ENCODE measurements at places on chromosomes 3 and 15. TPM values are rescaled to one million over a fixed set of nuclear protein-coding genes. Genes with fewer than 3 reads are reported as not detected.

Gene KLF15
- total RNA-seq: 34.0 TPM

Gene FGF12
- total RNA-seq: 356 TPM

Gene EXD1
- total RNA-seq: not detected

- DNase-seq: no peak
Measured at GRCh38 chr3:4730719-4731118, 237.6 kb downstream of the ITPR1 start.

- no peak for DNase-seq
Measured at GRCh38 chr3:179449636-179450035, 1.6 kb downstream of the GNB4 start.

DNA sequence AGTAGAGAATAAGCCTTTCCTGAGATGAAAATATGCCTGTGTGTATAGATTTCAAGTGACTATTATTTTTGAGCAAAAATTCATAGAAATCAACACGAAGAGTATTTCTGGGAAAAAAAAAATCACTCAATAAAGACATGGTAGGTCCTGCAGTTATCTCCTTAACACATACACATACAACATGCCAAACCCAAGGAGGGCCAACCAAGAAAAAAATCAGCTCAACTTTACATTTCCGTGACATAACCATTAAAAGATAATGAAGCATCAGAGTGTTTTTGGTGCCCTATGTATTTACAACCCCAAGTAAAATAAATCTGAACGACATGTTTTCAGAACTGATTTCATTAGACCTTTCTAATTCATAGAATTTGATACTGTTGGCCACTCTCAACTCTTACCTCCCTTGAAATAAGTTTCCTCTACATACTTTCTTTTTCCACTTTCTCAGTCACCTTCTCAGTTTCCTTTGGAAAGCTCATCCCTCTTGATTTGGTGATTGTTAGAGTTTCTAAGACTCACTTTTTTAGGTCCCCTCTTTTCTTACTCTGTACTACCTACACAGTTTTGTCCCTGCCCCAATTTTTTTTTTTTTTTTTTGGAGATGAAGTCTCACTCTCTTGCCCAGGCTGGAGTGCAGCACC, 162.3 kb downstream of the TBL1XR1 start:
- no peak for DNase-seq

DNA sequence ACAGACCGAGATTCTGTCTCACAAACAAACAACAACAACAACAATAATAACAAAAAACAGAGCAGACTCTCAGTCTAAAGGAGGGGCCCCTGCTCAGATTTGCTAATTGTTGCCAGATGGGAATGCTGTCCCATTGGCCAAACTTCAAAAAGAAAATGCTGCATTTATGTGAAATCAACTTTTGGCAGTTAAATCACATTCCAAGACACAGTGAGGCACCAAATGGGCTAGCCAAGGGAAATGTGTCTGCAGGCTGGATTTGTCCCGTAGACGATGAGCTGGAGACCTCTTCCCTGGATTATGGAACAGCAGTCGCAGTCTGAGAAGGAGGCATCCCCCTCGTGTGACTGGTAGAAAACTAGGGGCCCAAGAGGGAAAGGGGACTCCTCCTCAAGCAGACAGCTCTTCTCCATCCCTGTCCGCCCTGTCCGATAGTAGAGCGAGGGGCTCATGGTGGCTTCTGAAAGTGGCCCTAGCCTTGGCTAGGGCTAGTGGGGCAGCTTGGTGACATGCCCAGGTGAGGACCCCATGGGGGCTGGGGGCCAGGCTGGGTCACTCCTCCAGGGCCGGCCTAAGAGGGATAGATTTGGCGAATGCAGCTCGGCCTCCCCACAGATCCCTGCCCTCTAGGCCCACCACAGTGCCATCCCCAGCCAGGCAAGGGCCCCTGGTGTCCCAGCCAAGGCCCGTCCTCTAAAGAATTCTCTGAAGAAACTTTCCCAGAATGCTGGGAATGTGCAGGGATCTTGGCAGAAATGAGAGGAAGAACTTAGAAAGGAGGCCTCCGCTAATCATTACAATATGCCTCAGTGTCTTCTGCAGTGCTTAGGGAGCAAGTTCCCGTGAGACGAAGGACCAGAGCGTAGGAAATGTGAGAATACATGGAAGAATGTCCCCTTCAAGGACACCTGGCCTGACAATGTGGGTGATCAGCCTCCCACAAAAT, 2.0 kb downstream of the SLC22A14 start:
- no peak for DNase-seq

DNA sequence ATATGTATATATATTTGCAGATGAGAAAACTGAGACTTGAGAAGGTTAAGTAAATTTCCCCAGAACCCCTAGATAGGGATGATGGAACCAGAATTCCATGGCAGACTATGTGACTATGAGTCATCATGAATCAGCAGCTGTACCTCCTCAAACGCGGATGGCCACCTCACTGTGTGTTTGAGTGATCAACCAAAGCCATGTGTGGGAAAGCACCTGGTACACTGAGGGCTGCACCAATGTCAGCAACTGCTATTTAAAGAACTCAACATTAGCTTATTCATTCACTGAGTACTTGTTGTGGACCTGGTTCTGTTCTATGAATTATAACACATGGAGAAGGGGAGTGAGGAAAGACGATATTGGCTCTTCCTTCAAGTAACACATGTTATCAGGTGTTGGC, 377.0 kb downstream of the GAP43 start:
- DNase-seq: no peak

GRCh38 chr3:75248974-75249373, 415.2 kb upstream of the FRG2C start:
- DNase-seq: no peak
